ENCODE measurements at places on chromosomes 13 and 19.

- no peak for DNase-seq
Observed at GRCh38 chr13:75440100-75440499, 41.9 kb downstream of the TBC1D4 start.

GRCh38 chr13:108383667-108384066, 114.1 kb downstream of the TNFSF13B start:
- no peak for DNase-seq

- DNase-seq: no peak
Observed at GRCh38 chr13:77318741-77319140, 8.2 kb downstream of the MYCBP2 start.

GRCh38 chr19:16836115-16837034, 7.2 kb downstream of the SIN3B start:
- no peak for DNase-seq

Data from cortex of kidney (tissue), 1 donor.